H1 (cell line): ENCODE measurements at places on chromosomes 7 and 10. TPM values are rescaled to one million over a fixed set of nuclear protein-coding genes. Genes with fewer than 3 reads are reported as not detected.
A peak's percentile ranks its signal among the peaks of the same experiment; 100 is the strongest.

The MGMT gene
- 9.1 and 9.9 TPM in 2 replicates for total RNA-seq

The RBP3 gene
- total RNA-seq, result not detected in 2 replicates

The LIPN gene
- not detected in 2 replicates for total RNA-seq

The PDE6C gene
- total RNA-seq, result not detected in 2 replicates

The PAXIP1 gene
- total RNA-seq, result 30.5 and 32.4 TPM in 2 replicates

The MMRN2 gene
- 0.96 and 1.2 TPM in 2 replicates for total RNA-seq

The CAMK2B gene
- 0.15 and 0.17 TPM in 2 replicates for total RNA-seq

- no peak for DNase-seq
Observed at GRCh38 chr7:25647872-25648271, 419.6 kb upstream of the NPVF start.

DNA sequence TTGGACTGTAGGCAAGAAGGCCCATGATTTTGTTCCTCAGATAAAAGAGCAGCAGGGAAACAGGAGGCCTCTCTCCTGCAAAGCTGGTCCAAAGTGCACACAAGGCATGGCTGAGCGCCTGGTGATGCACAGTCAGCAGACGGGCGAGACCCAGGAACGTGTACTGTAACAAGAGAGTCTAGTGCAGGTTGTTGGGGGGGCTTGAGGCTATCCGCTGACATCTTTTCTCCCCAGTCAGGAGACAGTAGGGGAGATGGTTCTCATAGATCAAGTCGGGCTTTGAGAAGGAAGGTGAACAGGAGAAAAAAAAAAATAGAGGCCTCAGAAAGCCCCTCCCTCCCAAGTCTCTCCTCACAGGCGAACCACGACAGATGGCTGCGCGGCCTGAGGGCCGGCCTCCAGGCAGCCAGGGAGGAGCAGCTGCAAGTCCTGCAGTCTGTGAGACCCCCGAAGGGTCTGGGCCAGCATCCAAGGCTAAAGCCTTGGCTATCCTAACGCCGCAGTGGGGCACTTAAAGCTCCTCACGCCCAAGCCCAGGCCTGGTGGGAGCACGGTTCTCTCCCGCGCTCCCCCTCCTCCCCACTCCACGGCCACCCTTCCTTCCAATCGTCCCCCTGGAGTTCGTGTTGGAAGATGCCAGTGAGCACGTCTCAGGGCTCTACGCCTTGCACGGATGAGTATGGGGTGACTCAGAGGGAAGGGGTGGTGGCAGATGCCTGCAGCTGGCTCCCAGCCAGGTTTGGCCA, 68.3 kb downstream of the PRKAG2 start:
- no peak for DNase-seq

GRCh38 chr10:3781468-3782145, 3.4 kb downstream of the KLF6 start:
- DNase-seq, result no peak

- DNase-seq, result no peak
Observed at GRCh38 chr10:106904209-106904608, 260.3 kb downstream of the SORCS1 start.

DNA sequence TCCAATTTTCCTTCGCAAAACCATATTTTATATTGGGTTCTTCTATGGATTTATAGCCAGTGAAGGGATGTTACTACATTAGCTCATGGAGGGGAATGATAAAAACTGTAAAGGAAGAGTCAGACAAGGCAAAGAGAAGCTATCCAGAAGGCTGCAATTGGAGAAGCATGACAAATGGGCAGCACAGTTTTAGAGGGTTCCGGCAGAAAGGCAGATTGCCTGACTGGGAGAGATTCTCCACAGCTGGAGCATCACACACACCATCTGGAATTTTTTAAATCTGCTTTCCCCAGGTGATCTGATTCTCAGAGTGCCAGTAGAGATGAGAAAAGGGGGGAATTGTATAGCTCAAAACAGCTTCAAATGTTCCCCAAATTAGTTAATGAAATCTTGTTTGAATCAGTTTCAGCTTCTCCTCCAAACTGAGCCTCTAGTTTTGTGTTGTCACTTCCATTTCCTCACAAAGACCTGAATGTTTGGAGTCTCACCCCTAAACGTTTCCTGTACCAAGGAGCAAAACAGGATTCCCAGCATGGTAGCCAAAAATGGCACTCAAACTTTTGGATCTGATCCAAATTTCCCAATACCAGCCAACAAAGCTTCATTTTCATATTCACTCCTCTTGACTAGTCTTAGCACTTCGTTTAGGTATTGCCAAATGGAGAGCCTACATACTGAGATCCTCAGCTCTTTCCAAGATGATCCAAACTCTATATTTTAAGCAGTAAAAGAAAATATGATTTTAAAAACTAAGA, 177.5 kb downstream of the HPSE2 start:
- DNase-seq, result no peak

DNA sequence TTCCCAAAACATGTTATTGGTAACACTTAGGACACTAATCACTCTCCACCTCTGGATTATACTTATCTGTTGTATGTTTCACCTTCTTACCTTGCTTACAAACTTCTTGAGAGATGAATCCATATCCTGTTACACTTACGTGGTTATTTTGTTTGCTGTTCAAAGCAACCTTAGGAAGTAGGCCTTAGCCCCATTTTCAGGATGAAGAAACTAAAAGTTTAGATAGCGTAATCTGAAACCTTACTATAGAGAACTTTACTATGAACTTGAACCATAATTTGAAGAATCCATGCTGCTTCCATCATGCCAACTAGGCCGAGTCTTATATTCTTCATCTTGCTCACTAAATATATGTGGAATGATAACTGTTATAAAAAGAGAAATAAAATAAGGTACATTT, 4.6 kb downstream of the TES start:
- no peak for DNase-seq

DNA sequence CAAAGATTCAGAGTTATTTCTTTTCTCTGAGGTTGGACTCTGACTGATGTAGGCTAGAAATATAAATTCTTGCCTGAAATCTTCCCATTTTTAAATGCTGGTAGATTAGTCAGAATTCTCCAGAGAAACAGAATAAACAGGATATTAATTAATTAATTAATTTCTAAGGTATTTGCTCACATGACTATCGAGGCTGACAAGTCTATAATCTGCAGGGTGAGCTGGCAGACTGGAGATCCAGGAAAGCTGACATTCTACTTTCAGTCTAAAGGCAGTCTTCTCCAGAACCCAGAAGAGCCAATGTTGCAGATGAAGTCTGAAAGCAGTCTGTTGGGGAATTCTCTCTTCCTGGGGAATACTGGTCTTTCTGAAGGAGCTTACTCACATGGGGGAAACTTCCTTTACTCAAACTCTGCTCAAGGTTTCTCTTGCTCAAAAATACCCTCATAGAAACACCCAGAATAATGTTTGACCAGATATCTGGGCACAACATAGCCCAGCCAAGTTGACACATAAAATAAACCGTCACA, 189.7 kb downstream of the KIF20B start:
- no peak for DNase-seq

- DNase-seq, result no peak
Observed at GRCh38 chr10:102705531-102705930, 8.7 kb downstream of the ARL3 start.

DNA sequence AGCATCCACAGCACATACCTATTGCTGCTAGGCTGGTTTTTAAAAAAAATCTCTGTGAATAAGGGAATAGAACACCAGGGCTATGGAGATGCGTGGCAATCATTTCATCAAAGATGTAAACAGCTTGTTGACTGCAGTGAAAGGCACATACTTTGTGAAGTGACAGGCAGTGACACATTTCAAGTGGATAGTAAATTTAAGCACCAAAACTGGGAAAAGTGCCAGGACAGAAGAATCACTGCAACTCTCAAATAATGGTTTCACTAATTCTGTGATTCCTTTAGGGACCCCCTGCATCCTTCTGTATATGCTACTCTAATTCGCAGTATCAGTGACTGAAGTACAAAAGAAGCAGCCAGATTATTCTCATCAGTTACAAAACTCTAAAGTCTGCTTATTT, 145.2 kb upstream of the KLF14 start:
- no peak for DNase-seq

DNA sequence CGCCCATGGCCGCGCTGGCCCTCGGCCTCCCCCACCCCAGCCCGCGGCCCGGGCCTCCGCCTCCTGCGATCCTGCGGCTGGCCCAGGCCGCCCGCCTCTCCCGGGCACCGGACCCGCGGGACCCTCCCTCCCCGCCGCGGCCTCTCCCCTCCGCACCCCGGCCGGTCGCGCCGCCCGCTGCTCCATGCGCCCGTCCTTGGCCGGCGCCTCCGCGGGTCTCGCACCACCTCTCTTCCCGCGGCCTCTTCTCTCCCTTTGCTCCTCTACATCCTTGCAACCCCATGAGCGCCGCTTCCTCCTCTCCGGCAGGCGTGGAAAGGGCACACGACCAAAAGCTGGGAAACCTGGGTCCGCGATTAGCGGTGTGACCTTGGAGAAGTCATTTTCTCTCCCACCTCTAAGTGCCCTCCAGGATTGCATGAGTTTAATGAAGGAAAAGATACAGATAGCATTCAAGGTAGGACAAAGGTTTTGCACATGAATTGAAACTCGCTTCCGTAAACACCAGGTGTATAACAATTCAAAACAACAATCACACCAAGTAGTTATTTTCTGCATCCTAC, 448 bp upstream of the SRPK2 start:
- peak; percentile 74 for DNase-seq

- no peak for DNase-seq
Observed at GRCh38 chr10:36341471-36341870, 699.4 kb upstream of the FZD8 start.

- DNase-seq, result no peak
Observed at GRCh38 chr10:88149906-88150305, 286.5 kb downstream of the PTEN start.

DNA sequence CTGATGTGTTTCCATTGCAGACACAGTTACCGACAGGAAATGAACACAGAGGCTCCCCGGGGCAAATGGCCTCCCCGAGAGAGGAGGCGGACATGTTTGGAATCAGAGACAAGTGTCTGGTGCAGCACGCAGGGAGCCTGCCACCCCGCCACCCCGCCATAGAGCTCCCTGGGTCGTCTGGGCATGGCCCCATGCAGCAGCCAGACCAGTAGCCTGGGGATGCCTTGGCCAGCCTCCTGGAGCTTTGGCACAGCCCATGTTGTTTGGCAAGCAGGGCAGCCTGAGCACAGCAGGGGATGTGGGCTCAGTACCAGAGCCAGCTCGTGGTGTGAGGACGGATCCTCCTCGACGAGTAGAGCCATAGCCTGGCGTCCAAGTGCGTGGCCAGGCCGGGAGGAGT, 80.8 kb downstream of the NKX6-2 start:
- no peak for DNase-seq

- DNase-seq, result no peak
Observed at GRCh38 chr10:107747851-107748250, 583.3 kb upstream of the SORCS1 start.

GRCh38 chr7:54967377-54967776, 51.4 kb upstream of the EGFR start:
- no peak for DNase-seq
